ENCODE measurements at places on chromosomes 7 and 10.

DNA sequence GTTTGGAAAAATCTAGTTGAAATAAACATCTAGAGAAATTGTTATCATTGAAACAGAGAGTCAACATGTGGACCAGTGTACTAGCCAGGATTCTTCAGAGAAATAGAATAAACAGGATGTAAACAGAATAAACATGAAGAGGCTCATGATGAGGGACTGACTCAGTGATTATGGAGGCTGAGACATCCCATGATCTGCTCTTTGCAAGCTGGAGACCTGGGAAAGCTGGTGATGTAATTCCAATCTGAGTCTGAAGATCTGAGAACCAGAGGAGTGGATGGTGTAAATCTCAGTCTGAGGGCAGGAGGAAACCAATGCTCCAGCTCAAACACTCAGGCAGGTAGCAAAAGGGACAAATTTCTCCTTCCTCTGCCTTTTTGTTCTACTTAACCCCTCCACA, 62.9 kb upstream of the FAM180A start:
- DNase-seq, result no peak

- no peak for DNase-seq
These were observed 70.0 kb downstream of the SLC35B4 start for GRCh38 chr7:134246761-134247160.

GRCh38 chr7:156935250-156935649, 14.3 kb upstream of the NOM1 start:
- no peak for DNase-seq

DNA sequence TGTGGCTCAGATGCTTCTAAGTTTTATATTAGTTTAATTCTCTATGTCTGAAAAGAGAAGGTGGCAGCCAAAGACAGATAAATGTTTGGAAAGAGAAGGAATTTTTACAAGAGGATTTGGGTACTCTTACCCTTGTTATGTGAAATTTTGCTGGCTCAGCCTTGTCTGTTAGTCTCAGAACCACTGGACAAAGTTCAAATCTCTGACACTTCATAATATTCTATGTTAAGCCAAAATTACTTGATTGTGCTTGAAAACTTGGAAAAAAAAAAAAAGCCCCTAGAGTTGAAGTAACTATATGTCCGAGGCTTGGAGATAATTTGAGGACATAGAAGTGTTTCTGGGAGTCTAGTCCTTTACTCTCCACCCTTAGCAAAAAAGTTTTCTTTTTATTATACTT, 1079.3 kb upstream of the LRRTM3 start:
- no peak for DNase-seq

- no peak for DNase-seq
These were observed 1.4 kb downstream of the LARP4B start for GRCh38 chr10:929960-930624.

DNA sequence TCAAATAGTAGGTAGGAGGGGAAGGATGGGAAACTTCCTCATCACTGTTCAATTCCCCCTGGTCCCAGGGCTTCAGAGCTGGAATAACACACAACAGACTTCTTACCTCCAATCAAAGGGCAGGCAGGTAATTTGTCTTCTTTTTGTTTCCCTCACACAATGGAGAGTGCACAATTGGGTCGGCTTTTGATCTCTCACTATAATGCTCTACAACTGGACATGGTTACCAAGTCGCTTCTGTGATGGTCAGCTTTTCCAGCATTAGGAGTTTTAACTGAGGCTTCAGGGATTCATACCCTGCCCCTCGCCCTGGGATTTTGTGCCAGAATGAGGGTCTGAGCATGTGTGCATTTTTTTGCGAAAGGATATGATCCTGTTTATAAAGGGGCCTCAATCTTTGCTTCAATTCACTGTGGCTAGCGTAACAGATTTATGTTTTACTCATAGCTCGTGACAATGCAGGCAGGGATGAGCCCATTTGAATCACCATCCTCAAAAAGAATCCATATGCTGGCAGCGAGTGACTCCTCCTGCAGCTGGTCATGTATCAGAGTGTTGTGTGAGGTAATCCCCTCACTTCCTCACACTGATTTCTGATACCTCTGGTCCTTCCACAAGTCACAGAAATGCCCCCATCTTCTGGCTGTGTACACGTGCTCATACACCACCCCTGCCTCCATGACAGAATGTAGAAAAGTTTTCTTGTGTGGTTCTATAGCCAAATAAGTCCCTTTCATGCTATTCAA, 189.6 kb downstream of the CTTNBP2 start:
- DNase-seq, result no peak

- DNase-seq, result no peak
These were observed 569.8 kb upstream of the FZD8 start for GRCh38 chr10:36211856-36212255.

DNA sequence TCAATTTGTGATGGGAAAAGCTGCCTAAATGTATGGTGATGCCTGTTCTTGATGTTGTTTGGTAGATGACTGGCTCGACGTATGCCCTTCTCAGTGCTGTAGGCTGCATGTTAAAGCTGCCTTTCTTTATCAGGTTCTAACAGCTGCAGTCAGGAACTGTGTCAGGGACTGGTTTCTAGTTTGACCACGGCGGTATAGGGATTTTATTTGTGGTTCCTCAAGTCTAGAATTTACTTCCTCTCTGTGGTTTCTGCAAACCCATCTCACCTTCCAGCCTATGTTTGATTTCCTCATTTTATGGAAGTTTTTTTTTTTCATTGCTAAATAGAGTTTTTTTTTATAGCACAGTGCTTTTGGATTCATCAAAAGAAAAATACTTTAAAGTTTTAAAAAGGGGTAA, 26.5 kb downstream of the LMTK2 start:
- no peak for DNase-seq

DNA sequence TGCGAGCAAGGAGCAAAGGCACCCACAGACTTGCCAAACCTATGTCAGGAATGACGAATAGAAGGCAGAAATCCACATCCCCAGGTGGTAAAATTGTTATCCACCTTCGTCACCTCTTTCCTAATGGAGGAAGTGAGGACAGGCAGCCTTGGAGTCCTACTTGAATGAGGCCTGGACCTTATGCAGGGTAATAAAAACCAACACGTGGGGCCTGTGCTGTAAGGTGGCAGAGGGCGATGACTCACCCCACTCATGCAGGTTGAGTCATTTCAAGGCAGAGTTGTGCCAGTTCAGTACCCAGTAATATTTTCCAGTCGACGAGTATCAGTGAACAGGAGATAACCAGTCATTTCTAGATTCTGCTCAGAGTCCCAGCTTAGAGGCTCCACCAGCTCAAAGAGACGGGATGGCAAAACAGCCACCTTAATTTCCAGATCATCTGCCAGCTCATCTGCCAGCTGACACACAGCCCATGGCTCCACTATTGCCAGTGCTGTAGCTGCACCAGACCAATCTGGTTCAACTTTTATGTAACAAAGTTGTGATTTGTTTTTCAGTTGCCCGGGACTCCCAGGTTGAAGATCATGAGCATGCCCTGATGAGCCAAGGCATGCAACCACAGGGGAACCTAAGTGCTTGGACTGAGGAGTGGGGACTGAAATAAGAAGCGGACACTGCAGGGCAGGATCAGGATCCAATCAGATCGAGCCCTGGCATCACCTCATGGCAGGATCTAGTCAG, 176.2 kb upstream of the ITGB1 start:
- peak; percentile 48 for DNase-seq

DNA sequence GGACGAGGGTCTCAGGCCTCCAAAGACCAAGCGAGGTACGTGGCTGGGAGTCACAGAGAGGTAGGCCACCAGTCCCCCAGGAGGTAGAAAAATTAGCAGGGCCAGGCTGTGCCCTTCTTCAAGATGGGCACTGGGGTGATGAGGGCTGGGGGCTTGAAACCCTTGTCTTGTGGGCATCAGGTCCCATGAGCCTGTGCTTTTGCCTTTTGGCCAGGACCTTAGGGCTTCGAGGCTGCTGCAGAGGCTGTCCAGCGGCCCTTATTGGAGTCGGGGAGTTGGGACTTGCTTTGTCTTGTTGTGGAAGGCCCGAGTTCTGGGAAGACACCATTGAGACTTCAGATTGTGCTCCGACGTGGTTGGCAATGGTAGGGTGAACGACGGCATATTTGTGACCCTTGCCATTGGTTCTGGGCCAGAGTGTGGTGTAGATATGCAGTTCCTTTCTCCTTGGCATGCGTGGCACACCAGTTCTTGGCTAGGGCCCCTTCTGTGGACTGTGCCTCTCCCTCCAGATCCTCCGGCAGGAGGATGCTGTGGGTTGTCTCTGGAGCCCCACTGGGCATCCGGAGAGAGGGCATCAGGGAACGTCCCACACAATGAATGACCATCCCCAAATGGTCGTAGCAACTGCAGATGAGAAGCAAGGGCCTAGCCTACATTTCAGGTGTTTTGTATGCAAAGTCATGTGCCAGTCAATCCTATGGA, 931 bp downstream of the SH2D4B start:
- no peak for DNase-seq

DNA sequence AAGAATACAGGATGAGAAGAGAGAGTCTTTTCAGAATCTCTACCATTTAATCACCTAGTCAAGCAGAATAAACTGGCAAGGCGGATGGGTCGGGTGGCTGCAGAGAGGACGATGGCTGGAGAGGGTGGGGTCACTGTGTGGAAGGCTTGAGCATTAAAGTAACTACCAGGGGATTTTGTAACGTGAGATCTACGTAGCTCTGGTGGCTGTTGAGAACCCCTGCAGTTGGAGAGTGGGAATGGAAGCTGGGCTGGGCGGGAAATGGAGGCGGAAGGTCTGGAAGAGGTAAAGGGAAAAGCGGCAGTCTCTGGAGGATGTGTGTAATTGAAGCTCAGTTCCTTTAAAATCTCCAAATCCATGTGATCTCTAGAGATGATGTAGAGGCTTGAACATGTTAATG, 135.0 kb downstream of the GATA3 start:
- DNase-seq, result no peak

DNA sequence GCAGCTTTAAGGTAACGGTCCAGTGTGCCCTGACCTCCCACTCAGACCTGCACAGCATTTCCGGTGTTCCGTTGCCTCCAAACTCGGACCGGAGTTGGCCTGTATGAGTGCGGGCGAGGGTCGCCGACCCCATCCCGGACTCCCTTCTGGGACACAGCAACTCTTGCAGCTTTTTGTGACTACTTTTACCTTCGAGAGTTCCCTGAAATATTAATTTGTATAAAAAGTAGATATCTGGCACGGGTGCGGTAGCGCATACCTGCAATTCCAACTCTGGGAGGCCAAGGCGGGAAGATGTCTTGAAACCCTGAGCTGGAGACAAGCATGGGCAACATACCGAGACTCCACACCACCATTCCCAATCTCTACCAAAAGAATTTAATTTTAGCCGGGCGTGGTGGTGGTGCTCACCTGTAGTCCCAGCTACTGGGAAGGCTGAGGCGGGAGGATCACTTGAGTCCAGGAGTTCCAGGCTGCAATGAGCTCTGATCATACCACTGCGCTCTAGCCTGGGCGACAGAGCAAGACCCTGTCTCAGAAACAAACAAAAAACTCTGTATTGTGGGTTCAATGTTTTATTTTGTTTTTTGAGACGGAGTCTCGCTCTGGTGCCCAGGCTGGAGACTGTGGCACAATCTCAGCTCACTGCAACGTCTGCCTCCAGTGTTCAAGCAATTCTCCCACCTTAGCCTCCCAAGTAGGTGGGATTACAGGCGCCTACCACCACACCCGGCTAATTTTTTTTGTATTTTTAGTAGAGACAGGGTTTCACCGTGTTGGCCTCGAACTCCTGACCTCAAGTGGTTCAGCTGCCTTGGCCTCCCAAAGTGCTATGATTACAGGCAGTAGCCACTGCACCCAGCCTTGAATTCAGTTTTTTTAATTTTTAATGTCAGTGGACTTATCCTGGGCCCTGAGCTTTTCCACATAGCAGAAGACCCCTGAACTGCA, 1.1 kb upstream of the PPP1R35 start:
- no peak for DNase-seq

- no peak for DNase-seq
These were observed 111.8 kb downstream of the WDR11 start for GRCh38 chr10:120962756-120963593.

DNA sequence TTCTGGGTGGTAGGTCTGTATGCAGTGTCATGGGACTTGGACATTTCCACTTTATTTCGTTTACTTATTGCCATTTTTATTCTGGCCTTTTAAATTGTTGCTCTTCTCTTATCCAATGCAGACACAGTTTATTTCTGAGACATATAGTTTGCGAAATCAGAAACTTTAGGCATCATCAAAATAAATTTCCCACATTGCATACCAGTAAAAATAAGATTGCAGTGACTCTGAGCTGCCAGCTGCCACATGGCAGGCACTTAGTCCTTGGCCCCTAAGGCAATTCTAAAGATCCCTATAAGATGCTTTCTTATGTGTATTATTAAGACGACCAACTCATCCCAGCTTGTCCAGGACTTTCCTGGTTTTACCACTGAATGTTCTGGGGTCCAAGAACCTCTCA, 81.8 kb upstream of the ANKRD1 start:
- DNase-seq, result no peak

All from amniotic stem cell (primary cell).